A375 (cell line): ENCODE measurements at places on chromosomes 12 and 14. TPM values are rescaled to one million over a fixed set of nuclear protein-coding genes. Genes with fewer than 3 reads are reported as not detected.

Gene HOXC12
- total RNA-seq = 2.6 and 2.8 TPM in 2 replicates

Gene SEC23A
- total RNA-seq = 27.5 and 32.8 TPM in 2 replicates

Gene HOXC9
- 8.4 and 11.2 TPM in 2 replicates for total RNA-seq

Gene PAH
- total RNA-seq = not detected in 2 replicates

Gene OR4E1
- not detected in 2 replicates for total RNA-seq

Gene KCTD10
- total RNA-seq = 30.9 and 32.5 TPM in 2 replicates
